ENCODE measurements at places on chromosomes 5 and 9.

- DNase-seq: no peak
Observed at GRCh38 chr9:109733690-109734089, 46.3 kb upstream of the PALM2AKAP2 start.

- DNase-seq: no peak
Observed at GRCh38 chr5:176836811-176837706, 26.7 kb downstream of the UNC5A start.

- DNase-seq: no peak
Observed at GRCh38 chr9:13428766-13429165, 149.3 kb upstream of the MPDZ start.

DNA sequence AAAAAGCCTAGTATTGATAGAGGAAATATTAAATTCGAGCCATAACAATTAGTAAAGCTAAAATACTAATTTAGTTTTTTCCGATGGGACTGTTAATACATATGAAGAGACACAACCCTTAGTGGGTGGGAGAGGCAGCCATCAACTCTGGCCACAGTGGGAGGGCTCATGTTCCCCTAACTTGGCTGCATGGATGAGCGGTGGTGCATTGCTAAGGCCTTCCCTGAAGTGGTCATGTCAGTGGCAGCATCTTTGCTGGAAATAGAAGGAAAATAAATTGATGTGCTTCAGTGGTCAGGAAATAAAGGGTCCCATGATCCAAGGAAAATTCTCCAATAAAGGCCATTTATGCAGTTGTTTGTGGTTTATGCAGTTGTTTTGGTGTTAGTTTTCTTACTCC, 33.9 kb upstream of the F2RL2 start:
- DNase-seq: no peak

DNA sequence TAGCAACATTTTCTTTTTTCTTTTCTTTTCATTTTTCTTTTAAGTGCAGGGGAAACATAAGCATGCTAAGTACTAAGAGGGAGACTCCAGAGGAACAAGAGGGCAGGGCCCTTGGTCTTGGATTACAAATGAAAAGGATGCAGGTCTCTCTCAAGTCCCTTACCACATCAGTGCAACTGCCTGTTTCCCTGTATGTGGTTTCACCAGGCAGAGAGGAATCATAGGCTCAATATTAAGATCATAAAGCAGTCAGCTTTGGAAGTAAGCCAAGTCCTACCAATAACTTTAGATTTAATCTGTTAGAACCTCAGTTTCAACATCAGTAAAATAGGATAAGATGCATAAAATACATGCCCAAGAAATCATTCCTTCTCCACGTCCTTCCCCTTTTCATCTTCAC, 422.7 kb upstream of the PAPPA start:
- no peak for DNase-seq

DNA sequence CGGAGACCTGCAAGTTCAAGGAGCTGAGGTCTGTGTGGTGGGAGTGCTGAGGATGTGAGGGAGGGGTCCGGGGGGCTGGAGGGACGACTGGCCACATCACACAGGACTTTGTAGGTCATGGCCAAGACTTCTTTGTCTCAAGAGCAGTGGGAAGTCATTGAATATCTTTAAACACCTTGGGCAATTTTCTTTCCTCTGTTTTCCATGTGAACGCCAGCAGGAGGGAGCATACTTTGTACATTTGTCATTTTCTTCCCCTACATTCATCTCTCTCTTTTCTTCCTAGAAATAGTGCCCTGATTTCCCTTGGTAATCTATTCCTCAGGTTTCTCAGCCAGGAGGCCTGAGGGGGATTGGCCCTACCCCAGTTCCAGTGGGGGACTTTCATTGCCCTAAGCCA, 153.7 kb upstream of the MSX2 start:
- DNase-seq: no peak

DNA sequence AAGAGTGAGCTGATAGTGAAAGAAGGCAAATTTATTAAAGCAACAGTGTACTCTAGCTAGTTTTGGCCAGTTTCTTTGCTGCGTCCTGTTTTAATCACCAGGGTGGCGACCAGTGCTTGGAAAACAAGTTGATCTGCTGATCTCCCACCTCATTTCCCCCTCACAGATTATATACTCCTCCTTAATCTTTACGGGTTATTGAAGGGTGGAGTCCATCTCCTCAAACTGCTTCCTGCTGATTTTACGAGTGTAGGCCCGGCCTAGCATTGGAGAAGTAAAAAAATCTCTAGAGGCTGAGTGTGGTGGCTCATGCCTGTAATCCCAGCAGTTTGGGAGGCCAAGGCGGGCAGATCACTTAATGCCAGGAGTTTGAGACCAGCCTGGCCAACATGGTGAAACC, 14.0 kb upstream of the CFAP95 start:
- DNase-seq: no peak

- no peak for DNase-seq
Observed at GRCh38 chr5:33272288-33272687, 168.5 kb upstream of the TARS1 start.

- DNase-seq: no peak
Observed at GRCh38 chr9:109001275-109001676, 12.0 kb downstream of the CTNNAL1 start.

- DNase-seq: no peak
Observed at GRCh38 chr5:88677943-88678769, 204.8 kb downstream of the MEF2C start.
